NCI-H1092 treated with DMSO at 0.1 percent for 48 hours (cell line): ENCODE measurements at places on chromosomes 16 and 17.
A peak's percentile ranks its signal among the peaks of the same experiment; 100 is the strongest.

- DNase-seq, result no peak
Observed at GRCh38 chr16:65116818-65117430, 4.9 kb downstream of the CDH11 start.

GRCh38 chr17:79104898-79105600, 30.4 kb downstream of the ENGASE start:
- no peak for DNase-seq

- no peak for DNase-seq
Observed at GRCh38 chr17:8441690-8442089, 6.0 kb downstream of the NDEL1 start.

- no peak for DNase-seq
Observed at GRCh38 chr16:3182608-3183444, 5.2 kb upstream of the OR1F1 start.

GRCh38 chr17:82948081-82948511, 108.3 kb upstream of the ZNF750 start:
- DNase-seq, result no peak

- no peak for DNase-seq
Observed at GRCh38 chr17:28345419-28346198, 10.0 kb downstream of the TNFAIP1 start.

GRCh38 chr16:87965417-87965816, 14.2 kb downstream of the BANP start:
- DNase-seq, result no peak

DNA sequence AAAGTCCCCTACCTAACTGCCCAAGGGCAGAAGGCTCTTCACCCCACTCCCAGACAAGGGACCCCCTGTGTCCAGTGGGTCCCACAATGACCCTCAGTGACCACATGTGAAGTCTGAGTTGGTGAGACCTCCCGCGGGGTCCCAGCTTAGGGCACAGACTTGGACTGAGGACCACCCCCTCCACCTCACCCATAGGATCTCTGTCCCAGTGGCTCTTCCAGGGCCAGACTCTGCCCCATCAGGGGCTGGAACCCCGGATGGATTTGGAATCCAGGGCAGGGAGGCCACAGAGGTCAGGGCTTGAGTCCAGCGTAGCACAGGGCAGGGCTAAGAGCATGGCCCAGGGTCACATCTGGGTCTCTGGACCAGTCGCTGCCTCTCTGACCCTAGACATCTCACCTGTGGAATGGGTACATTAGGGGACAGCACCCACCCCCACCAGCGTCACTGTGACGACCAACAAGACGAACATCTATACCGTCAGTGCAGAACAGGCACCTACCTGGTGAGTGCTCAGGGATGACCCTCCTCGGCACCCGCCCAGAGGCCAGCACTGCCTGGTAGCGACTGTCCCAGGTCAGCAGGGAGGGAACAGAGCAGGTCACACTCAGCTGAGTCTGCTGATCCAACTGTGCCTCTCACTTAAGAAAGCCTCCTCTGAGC, 37.7 kb downstream of the TNFRSF13B start:
- no peak for DNase-seq

DNA sequence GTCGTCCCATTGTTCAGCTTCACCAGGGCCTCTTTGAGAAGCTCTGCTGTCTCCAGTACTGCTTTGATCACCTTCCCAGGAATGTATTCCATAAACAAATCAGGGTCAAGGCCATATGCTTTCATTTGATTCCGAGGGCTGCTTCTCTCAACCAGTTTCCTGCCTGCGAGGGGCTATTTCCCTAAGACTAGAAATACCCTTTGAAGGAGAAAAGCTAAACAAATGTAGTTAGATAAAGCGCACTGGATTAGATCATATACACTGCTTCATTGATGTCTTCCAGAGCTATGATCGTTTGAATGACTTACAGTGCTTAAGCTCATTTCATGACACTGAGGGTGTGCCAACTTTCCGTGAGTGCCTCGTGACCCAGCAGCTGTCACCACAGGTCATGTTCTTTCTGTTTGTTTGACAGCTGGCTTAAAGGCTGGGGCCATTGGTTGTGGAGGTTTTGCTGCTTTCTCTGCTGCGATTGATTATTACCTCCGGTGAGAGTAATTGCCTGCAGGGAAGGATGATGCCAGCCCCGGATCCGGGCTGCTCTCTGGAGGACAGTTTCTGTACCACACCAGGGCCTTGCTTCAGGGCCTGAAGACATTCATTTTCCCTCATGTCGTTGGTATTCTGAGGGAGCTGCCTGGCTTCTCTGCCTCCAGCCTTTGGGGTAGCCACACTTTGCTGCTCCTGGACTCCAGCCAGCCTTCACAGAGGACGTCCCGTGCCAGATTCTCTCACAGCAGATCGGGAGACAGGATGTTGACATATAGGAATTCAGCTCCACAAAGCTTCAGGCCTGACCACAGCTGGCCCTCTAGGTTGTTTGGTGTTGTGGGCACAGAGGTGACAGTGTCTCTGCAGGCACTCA, 3.9 kb downstream of the TIMM22 start:
- no peak for DNase-seq

GRCh38 chr17:6496640-6497441, 52.6 kb downstream of the PIMREG start:
- no peak for DNase-seq

DNA sequence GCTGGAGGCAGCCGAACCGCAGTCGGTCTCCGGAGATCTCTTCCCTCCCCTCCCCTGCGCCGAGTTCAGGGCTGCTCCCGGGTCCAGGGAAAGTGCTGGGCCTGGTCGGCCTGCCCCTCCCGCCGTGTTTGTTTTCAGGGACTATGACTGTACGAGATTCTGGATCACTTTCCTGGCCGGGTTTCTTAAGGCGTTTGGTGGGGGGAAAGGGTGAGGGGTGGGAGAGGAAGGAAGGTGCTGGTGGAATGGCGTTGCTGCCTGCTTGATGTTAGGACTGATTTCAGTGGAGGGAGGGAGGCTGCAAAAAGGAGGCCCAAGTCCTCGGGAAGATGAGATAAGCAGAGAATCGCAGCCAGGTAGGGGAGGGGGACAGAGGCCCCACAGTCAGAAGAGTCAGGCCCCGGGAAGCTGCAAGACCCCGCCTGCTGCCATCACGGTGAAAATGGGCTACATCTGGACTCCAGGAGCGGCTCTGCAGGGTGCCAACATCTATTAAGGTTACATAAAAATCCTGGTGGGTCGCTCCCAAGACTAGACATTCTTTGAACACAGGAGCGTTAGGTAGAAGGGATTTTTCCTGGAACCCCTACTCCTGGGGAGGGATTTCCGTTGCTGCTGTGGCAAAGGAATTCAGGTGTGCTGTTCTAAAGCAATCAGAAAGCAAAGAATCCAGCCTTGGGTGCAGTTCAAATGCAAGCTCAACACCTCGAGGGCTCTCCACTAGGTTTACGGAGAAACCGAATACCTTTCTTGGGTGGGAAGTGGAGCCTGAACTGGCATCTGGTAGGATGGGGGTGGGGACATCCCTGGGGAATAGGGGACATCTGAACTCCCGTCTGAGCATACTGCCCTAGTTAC, 1.2 kb downstream of the ARHGAP44 start:
- DNase-seq, result no peak

GRCh38 chr16:72400257-72401083, 228.5 kb upstream of the PMFBP1 start:
- DNase-seq, result peak; percentile 64

DNA sequence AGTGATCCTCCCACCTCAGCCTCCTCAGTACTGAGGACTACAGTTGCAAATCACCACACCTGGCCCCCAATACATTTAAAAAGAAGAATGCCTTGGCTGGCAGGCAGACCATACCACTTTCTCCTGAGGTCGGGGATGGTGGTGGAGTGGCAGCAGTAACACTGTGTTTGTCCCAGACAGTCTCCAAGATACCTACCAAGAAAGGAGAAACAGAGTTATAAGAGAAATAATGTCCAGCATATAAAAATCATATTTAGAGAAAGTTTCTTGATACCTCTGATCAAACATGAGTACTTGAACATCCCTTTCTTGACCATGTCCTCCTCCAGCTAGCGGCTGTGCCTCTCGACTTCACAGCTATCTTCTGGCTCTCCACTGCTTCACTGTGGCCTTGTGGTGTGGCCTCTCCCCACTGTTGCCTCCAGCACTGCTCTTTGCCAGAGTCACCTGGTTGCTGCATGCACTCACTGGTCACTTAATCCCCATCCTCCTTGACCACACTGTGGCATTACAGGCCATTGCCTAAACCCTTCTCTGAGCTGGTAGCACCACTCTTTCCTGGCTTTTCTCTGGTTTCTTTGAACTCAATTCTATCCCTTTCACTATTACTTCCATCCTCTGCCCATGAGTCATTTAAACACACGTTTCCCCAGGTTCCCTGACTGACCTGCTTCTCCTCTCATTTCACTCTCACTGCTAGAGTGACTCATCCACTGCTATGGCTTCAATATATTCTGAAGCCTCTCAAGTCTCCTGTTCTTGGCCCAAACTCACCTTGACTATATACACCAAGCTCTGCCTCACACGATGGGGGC, 45.2 kb downstream of the XPO6 start:
- no peak for DNase-seq

DNA sequence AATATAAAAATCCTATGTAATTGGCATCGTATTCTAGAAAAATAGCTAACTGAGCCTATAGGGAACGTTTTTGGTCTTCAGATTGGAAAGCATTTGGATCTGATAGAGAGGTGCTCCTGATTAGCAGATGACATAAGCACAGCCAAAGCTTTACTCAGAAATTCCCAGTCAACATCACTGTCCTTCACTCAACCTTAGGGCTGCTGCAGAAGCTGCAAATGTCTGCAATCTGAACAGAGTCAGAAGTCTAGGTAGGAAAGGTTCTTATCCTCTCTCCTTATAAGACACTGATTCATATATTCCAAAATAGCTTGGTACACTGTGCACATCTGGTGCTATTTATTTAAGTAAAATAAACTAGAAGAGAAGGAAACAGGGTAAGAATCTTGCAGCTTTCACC, 19.2 kb downstream of the STRADA start:
- DNase-seq, result no peak

GRCh38 chr16:77297996-77298395, 98.8 kb downstream of the SYCE1L start:
- DNase-seq, result no peak

GRCh38 chr17:77768248-77768852, 190.2 kb upstream of the TNRC6C start:
- DNase-seq, result no peak

GRCh38 chr17:66301864-66302741, at the start of gene PRKCA:
Gene PRKCA, plus strand, starts transcription at chr17:66302613.
- peak; percentile 57 for DNase-seq

- DNase-seq, result no peak
Observed at GRCh38 chr17:78315355-78316114, 44.3 kb downstream of the SOCS3 start.

GRCh38 chr17:7019839-7020519, 2.9 kb upstream of the BCL6B start:
- peak; percentile 39 for DNase-seq

- DNase-seq, result no peak
Observed at GRCh38 chr17:59149841-59150511, 5.0 kb downstream of the SKA2 start.

GRCh38 chr17:80839026-80839345, 152.7 kb upstream of the CHMP6 start:
- no peak for DNase-seq
